ENCODE measurements at places on chromosomes 16 and 17.

DNA sequence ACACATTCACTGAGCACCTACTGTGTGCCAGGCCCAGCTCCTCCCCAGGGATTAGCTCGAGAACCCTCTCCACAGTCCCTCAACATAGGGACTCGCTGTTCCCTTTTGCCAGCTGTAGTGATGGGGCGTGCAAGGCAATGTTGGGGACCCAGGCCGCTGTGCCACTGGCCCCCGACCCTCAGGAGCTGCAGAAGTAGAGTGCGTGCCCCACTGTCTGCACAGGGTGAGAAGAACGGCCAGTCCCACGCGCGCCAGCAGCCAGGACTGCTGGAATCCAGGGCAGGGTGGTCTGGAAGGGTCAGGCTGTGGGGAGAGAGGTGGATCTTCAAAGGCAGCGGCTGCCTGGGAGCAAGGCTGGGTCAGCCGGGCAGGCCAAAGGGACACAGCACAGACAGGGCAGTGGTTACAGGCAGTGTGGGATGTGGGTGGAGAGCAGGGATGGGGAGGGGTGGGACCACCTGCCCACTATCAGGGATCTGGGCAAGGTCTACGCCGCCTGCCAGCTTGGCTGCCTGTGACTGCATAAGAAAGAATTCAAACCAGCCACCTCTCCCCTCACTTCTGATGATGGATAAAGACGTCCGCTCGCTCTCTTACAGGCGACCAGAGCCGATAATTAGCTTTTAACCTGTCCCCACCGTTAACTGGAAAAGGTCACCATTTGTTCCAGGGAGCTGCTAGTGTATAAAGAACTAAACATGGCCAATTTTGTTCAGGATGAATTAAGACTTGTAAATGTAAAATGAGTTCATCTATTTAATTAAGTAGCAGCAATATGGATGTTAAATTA, 86.7 kb upstream of the GSE1 start:
- no peak for DNase-seq

- DNase-seq = no peak
Observed at GRCh38 chr17:66667491-66668030, 167.4 kb upstream of the CACNG5 start.

DNA sequence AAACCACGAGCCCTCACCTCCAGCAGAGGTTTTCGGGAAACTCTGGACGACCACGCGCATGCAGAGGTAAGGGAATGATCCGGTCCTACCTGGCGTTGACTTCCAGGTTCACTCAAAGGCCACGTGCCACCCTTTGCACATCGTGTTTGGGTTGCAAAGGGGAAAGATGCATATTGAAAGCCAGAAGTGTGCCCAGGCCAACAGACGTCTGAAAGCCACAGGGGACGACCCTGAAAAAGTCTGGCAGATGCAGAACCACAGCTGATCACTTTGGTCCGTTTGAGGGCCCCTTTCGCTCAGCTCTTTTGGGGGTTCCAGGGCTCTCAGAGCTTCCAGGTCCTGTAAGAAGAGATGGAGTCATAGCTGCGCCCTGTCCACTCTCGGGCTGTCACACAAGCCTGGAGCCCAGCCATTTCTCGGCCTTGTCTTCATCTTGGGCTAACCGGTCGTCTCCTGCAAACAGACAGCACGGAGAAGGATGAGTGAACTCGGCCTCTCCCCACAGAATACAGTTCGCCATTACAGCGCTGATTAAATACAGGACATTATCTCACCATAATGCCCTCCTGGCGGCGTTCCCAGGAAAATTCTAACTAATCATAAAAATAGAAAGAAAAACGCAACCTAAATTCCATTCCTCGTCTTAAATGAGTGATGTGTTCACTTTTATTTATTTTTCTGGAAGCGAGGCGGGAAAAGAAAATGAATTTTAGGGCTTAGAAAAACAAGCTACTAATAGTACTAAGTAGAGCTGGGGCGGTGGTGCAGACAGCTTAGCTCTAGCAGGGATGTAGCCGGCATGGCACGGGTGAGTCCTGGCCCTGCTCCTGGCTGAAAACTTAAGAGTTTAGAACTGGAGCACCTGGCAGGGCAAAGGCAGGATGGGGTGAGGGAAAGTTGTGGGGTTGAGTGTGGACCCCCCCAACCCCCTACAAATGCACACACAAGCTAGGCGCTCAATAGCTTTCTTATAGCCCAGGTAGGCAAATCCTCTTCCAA, 45.5 kb upstream of the ZFHX3 start:
- DNase-seq = no peak

- no peak for DNase-seq
Observed at GRCh38 chr17:18968945-18969887, 17.3 kb downstream of the SLC5A10 start.

GRCh38 chr17:72696156-72696555, 396.3 kb downstream of the SLC39A11 start:
- DNase-seq = no peak

DNA sequence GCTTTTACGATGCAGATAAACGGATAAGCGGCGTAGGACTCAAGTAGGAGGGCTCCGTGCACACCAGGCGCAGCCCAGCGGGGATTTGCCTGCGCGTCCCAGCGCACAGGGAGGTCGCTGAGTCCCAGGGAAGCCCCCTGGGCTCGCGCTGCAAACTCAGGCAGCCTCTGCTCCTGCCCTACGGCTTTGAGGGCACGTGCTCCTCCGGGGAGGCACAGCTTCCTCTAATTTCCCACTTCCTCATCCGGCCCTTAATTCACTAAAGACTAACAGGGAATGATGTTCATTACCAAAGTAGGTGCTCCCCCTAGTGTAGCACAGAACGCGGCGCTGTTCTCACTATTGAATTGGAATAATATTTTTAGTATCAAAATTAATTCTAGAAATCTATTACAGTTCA, 825.4 kb downstream of the KCNJ18 start:
- DNase-seq = no peak

GRCh38 chr16:55496509-55497145, 12.2 kb upstream of the LPCAT2 start:
- DNase-seq = no peak

DNA sequence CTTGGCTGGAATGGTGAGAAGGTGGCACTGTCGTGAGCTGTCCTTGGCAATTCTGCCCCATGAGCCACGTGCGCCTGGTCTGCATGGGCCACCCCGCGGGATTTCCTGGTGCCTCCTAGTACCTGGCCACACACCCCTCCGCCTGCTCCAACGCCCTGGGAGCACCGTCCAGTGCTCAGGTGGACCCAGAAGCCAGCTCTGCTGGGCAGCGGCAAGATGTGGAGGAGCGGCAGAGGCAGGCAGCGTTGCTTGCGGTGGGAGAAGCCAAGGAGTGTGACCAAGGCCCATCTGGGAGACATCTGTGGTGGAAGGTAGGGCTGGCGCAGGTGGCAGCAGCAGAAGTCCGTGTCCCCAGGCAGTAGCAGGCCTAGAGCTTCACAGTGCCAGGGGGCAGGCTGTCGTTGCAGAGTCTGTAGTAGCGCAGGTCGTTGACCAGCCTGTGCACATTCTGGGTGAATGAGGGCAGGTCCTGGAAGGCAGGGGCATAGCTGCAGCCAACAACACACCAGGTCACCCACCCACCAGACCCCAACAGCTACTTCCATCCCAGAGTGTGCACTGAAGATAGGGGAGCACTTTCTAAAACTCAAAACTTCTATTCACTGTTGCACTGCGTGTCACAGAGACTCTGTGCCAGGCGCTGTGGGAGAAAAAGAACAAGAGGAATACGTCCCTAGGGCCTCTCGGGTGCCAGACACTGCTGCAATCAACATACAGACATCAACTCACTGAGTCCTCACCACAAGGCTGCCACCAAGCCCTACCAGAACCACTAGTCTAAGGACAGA, 34.9 kb upstream of the GSG1L start:
- DNase-seq = no peak

GRCh38 chr16:78794581-78795250, 695.3 kb downstream of the WWOX start:
- no peak for DNase-seq
